ENCODE measurements at places on chromosomes 2 and 18.

DNA sequence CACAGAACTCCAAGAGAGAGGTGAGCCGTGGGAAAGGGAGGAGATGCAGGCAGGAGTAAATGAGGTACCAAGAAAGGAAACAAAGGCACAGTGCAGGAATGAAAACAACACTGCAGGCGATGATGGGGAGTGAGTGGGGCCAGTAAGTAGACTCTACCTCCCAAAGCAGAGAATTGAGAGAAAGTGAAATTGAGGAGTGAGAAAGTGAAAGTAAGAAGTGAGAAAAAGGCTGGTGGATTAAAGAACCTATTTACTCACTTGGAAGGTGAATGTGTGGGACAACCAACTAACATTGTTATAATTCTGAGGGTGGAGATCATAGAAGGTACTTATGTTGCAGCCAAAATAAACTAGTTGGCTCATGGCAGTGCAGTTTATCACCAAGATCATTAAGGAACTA, 193.1 kb upstream of the TMEM200C start:
- no peak for DNase-seq

GRCh38 chr2:141791521-141791920, 339.3 kb downstream of the LRP1B start:
- no peak for DNase-seq

DNA sequence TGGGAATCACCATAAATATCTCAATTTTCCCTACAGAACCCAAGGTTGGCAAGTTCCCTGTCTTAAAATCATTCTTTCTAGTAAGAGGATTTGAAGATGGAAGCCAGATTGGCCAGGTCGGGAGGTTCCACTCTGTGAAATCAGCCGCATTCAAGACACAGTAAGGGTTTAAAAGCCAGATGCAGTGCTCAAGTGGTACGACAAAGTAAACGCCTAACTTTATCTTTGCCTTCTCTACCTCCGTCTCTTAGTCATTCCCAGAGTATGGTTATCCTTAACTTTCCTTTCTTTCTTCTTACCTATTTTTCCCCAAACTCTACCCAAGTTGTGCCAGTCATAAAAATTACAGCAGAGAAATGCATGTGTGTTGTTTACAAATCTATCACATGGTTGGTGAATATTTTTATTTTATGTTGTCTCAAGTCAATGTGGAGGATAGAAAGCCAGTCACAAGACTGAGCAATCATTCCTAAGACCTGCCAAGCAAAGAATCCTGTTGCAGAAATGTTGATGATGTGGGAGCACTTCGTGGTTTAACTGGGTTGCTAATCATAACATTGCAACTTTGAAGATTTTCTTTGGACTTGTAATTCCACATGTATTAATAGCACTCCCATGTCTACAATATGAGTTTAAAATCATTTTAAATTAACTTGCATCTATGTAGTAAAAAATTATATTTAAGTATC, 62.6 kb downstream of the SLC40A1 start:
- DNase-seq, result no peak

DNA sequence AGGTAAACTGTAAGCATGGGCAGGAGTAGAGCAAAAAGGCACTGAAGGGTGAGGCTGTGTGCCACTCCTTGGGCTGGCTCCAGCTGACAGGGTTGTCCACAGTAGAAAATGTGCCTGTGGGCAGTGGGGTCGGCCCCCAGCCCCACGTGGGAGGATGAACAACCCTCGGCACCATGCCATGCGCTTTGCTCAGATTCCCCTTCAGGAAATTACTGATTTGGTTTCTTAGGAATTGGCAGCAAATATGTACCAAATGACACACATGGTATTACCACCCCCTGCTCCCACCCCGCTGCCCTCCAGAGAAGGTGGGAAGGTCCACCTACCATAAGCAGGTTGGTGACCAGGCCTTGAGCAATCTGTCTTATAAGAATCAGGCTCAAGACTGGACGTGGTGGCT, 13.6 kb downstream of the ADCY3 start:
- DNase-seq, result peak; percentile 27

DNA sequence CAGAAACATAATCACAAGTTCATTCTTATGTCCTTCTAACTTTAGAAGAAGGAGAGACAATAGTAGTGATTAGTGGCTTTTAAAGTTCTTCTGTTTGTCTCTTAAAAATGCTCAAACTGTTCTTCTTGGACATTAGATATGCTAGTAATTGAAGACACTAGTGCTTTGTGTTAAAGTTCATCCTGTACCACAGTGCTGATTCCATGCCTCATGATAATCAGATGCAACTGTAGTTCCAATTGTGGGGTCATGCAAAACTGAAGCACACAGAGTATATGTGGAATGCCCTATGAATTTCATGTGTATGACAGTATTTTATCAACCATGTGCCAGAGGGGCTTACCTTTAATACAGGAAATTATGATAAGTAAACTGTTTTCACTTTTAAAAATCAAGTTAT, 11.4 kb upstream of the KCNJ13 start:
- no peak for DNase-seq

Data from suprapubic skin (tissue), 4 donors.